ENCODE measurements at places on chromosomes 3 and 15. TPM values are rescaled to one million over a fixed set of nuclear protein-coding genes. Genes with fewer than 3 reads are reported as not detected.

CLDN11 gene
- 661 TPM for total RNA-seq

AGBL1 gene
- not detected for total RNA-seq

MYO5C gene
- total RNA-seq, result 0.36 TPM

GOLGA8F gene
- total RNA-seq, result under 0.01 TPM

CILP gene
- 0.16 TPM for total RNA-seq

TGM5 gene
- not detected for total RNA-seq

CLASP2 gene
- total RNA-seq, result 54.8 TPM

PLSCR2 gene
- total RNA-seq, result not detected

GOLGA8J gene
- not detected for total RNA-seq

RASL12 gene
- total RNA-seq, result 1.7 TPM

AMT gene
- total RNA-seq, result 3.3 TPM

SPINK8 gene
- total RNA-seq, result not detected

NEK10 gene
- 27.1 TPM for total RNA-seq

ULK4 gene
- total RNA-seq, result 46.8 TPM

SLC12A1 gene
- total RNA-seq, result under 0.01 TPM

CLDN16 gene
- 0.09 TPM for total RNA-seq

SUSD5 gene
- total RNA-seq, result 2.9 TPM

ASB14 gene
- not detected for total RNA-seq

ENTPD3 gene
- total RNA-seq, result 0.36 TPM

NXPE3 gene
- 19.7 TPM for total RNA-seq

CX3CR1 gene
- not detected for total RNA-seq

PCCB gene
- total RNA-seq, result 131 TPM

ARPP21 gene
- total RNA-seq, result 0.90 TPM

TGM4 gene
- total RNA-seq, result not detected

ACAA1 gene
- total RNA-seq, result 40.9 TPM

RTP4 gene
- 2.8 TPM for total RNA-seq

SKOR1 gene
- 0.08 TPM for total RNA-seq

ACAD9 gene
- total RNA-seq, result 46.0 TPM

MRAS gene
- total RNA-seq, result 31.2 TPM

NECTIN3 gene
- 53.9 TPM for total RNA-seq

ZNF501 gene
- 13.1 TPM for total RNA-seq

COL6A5 gene
- total RNA-seq, result not detected

THRB gene
- 8.7 TPM for total RNA-seq

FANCD2OS gene
- not detected for total RNA-seq

DAZL gene
- total RNA-seq, result not detected

SERINC4 gene
- total RNA-seq, result not detected
